Smooth muscle cell of the pulmonary artery (primary cell): ENCODE measurements at places on chromosomes 11 and 22. TPM values are rescaled to one million over a fixed set of nuclear protein-coding genes. Genes with fewer than 3 reads are reported as not detected.

The POU2AF1 gene
- total RNA-seq: not detected in 2 replicates

The P2RY2 gene
- total RNA-seq: 0.65 and 0.92 TPM in 2 replicates

The CNGA4 gene
- total RNA-seq: 0.07 and 0.17 TPM in 2 replicates

The RAB39A gene
- total RNA-seq: not detected in 2 replicates

The SLC25A18 gene
- total RNA-seq: not detected in 2 replicates

The UCP3 gene
- total RNA-seq: 0.65 and 0.73 TPM in 2 replicates
